ENCODE measurements at places on chromosomes 5 and 9. TPM values are rescaled to one million over a fixed set of nuclear protein-coding genes. Genes with fewer than 3 reads are reported as not detected.

The PCDHB2 gene
- 1.3 TPM for total RNA-seq

The MRPL50 gene
- total RNA-seq: 7.8 TPM

The ANKRD33B gene
- total RNA-seq: 4.4 TPM

The SPOCK1 gene
- 123 TPM for total RNA-seq

The ROPN1L gene
- 0.32 TPM for total RNA-seq

The HTR1A gene
- not detected for total RNA-seq

Measured in cardiac atrium fibroblast (primary cell).